ENCODE measurements at places on chromosomes 5 and 9. TPM values are rescaled to one million over a fixed set of nuclear protein-coding genes. Genes with fewer than 3 reads are reported as not detected.

The EPB41L4B gene
- total RNA-seq = 0.41 TPM

The KCTD16 gene
- total RNA-seq = 0.44 TPM

The PRDM12 gene
- not detected for total RNA-seq

The BARHL1 gene
- 2.4 TPM for total RNA-seq

The SLC23A1 gene
- not detected for total RNA-seq

The AGXT2 gene
- total RNA-seq = not detected

The SLC36A2 gene
- total RNA-seq = not detected

The PCDHA3 gene
- total RNA-seq = 2.6 TPM

The SV2C gene
- total RNA-seq = 0.15 TPM

The SLC36A1 gene
- 4.8 TPM for total RNA-seq

GRCh38 chr5:39005566-39006232 is 68.5 kb downstream of the RICTOR start:
- DNase-seq = no peak

- DNase-seq = no peak
These were observed 147.4 kb upstream of the FTMT start for GRCh38 chr5:121704291-121704690.

DNA sequence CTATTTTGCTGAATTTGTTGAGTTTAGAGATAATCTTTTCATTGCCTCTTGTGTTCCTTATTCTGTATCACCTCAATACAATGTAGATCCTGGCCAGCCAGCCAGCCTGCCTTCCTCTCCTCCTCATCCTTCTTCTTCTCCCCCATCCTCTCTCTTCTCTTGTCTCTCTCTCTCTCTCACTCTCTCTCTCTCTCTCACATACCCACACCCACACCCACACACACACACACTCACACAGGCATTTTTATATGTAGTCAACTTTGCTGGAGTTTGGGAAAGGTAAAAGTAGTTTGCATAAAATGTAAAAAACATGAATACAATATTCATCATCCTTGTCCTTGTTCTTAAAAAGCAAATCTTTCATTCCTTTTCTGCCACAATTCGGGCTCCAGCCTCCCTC is 60.5 kb downstream of the ZFAND5 start:
- no peak for DNase-seq

DNA sequence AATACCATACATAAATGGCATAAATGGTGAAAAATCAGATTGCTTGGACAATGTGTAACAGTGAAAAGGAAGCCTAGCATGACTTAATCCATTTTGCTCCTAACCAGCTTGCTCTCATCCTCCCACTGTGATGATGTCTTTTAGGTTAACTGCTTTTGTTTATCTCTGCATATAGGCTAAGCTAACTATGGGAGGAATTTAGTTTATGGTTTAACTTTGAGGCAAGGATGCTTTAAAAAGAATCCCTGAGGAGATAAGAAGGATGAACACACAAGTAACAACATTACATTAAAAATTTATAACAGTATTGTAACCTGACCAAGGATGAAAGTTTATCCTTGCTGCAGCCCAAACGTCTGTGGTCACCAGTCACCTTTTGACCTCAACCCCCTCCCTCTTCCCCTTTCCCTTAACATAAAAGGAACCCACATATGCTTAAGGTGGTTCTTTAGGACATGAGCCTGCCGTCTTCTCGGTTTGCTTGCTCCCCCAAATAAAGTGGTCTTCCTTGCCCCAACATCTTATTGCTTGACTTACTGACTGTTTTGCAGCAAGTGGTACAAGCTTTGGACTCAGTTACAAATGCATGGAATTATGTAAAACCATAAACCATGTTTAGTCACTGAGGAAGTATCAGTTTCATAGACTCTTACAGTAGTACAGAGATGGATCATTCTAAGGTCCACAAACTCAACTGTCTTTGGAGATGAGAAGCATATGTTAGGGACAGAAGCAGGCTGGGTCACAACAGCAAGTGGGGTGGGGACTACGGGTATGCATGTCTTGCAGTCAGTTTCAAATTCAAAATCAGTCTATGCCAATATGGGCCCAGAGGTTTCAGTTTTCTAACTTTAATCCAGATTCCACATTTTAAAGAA is 31.3 kb downstream of the AGXT2 start:
- DNase-seq = no peak

GRCh38 chr9:5778805-5779204 is 54.1 kb downstream of the ERMP1 start:
- DNase-seq = no peak

GRCh38 chr5:123582550-123583285 is 70.7 kb downstream of the CSNK1G3 start:
- no peak for DNase-seq

DNA sequence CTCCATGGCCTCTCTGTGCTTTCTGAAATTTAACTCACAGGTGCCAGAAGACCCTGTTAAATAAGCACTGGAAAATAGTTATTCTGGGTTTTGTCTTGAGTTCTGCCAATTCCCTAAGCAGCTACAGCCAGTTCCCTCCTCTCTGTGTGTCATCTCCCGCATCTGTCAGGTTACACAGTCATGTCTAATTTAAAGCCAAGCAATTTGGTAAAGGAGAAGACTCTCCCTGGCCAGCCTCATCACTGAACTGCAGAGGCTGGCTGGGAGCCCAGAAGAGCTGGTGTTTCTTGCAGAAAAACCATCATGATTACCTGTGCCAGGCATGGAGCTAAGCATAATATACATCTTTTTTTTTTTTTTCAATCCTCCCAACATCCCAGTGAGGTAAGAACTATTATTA is 141.3 kb upstream of the ZNF366 start:
- DNase-seq = no peak

DNA sequence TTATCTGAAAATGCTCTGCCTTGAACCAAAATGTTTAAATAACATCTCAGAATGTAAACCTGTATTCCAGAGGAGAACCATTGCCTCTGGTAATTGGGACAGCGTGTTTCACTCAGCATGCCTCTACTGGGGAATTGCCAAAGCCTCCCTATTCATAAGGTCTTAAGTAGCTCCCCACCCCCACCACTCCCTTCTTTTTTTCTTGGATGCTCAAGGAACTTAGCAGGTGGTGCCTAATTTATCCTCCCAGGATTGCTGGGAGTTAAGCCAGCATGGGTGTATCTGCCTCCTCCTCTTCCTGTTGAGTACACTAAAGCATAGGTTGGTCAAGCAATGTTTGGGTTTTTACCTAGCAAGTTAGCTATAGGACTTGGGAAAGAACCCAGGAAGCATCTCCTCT is 220.2 kb downstream of the DMAC1 start:
- no peak for DNase-seq

- no peak for DNase-seq
These were observed 162.1 kb upstream of the FST start for GRCh38 chr5:53318303-53318702.

DNA sequence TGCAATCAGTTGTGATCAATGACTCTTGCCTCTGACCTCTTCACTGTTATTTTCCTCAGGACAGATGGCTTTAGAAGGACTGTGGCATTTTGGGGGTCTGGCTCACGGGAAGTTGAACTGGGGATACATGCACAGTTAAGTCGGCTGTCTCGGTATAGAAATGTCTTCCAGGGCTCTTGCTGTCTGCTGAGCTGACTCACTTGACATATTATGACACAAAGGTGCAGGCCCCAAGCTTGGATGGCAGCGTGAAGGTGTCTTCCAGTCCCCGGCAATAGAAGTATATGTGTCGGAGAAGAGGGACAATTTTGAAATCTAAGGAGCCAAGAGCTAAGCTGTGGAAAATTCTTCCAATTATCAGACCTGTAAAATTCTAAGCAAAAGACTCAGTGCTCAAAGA is 9.8 kb upstream of the ARSI start:
- DNase-seq = no peak

DNA sequence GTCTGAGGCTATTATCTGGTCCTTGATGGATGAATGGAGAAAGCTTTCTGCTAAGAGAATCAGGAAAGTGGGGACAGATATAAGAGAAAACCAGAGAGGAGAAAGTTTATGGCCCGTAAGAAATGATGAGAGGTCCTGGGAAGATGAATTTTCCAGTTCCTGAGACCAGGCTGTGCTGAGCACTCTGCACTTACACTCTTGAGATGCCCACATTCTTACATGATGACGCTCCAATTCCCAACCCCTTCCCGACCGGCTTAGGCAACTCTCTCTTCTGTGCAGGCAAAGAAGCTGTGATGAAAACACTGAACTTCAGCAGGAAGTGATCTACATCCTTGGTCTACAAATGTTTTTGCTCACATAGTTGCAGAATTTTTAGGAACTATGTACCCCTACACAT is 417.0 kb downstream of the ARHGEF28 start:
- no peak for DNase-seq

- no peak for DNase-seq
These were observed 50.2 kb downstream of the RICTOR start for GRCh38 chr5:39024005-39024404.

- no peak for DNase-seq
These were observed 15.1 kb downstream of the SLC28A3 start for GRCh38 chr9:84325347-84325973.

DNA sequence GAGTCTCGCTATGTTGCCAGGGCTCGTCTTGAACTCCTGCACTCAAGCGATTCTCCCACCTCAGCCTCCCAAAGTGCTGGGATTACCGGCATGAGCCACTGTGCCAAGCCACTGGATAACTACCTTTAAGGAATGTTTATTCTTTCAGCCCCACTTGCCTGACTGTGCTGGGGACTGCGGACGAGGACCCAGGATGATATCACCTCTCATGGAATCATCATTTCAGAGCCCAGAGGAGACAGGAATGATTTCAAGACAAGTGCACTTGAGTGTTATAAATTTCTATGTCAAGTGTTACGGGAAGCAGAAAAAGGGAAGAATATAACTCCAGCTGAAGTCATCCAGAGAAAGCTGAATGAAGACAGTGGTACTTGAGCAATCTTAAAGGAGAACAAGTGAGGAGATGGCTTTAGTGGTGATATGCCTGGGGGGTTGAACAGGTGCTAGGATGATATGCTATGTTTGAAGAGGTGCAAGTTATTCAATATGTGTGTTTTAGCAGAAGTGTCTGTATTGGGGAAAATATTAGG is 109.3 kb downstream of the DCP2 start:
- no peak for DNase-seq

DNA sequence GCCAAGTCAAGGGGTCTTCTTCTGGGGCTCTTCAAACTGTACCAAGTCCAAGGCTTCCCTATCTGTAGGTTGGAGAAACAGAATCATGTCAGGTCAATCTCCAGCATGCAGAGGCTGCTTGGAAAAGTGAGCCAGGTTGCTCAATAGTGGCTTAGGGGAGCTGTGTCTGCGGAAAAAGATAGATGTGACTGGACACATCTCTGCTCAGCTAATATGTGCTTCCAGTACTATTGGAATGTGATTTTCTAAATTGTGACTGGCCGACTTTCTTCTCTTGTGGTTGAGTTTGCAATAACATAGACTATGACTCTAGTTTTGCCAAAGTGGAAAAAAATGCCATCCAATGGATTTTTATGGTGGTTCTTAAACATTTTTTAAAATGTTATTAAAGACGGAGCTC is 136.7 kb downstream of the BOD1 start:
- no peak for DNase-seq

DNA sequence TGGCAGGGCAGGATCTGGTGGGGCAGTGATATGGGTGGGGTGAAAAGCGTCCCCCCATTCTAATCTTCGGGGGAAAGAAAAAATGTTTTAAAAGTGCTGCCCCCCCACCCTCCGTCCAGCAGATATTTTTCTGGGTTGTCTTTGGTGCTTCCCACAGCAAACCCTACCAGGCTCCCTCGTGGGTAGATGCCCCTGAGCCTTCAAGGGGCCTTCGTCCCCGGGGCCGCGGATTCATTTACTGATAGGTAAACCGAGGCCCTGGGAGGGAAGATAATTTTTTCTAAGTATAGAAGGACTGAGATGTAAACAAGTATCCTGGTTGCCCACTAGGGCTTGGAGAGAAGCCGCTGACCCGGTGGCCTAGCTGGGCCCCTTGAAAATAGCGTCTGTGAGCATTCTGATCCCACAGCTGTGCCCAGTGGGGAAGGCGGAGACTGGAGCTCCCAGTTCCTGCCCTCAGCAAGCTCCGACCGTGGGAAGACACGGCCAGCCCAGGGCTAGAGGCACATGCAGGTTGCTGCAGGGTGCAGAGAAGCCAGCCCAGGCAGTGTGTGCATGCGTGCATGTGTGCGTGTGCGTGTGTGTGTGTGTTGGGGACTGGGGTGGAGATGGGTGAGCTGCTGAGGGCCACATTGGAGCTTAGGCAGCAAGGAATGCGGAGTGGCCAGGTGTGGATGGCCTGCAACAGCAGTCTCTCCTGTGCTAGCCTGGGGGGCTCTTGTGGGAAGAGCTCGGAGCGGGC is 6.0 kb upstream of the RXRA start:
- no peak for DNase-seq

DNA sequence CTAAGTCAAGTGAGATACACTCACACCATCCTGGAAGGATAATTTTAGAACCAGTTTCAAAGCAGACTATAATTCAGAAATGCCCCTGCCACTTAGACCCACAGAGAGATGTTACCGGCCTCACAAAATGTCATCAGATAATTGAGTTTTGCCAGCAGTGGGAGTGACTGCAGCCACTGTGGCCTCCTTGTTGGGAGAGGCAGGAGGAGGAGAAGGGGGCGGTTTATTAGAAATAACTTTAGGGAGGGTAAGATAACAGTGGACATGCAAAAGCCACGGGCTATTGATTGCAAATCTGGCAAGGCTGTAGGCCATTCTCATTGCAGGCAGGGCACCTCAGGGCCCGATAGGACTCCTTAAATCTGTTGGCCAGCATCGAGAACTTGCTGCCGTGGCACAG is 13.4 kb downstream of the GRXCR2 start:
- no peak for DNase-seq

DNA sequence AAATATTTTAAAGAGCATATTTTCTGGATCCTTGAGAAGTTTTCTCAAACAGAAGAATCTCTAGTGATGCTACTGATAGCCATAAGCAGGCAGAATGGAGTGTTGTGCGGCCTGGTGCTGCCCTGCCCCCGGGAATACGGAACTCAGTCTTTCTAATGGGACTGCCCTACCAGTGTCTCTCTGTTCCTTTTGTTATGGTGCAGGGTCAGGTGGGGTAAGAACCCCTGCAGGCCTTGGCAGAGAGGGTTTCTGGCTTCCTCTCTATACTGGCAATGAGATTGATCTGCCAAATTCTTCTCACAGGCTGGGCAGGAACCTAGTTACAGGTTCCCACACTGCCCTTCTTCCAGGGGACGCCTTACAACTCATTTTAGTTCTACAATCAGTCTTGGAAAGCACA is 2.6 kb downstream of the IL5 start:
- DNase-seq = no peak

Data from endothelial cell (in vitro differentiated cells).